ENCODE measurements at places on chromosomes 3 and 15. TPM values are rescaled to one million over a fixed set of nuclear protein-coding genes. Genes with fewer than 3 reads are reported as not detected.

RARRES1 gene
- 489 TPM for total RNA-seq

CTXN2 gene
- total RNA-seq = not detected

GPD1L gene
- total RNA-seq = 105 TPM

TICRR gene
- total RNA-seq = not detected

Measured in omental fat pad (tissue), 4 donors.